ENCODE measurements at places on chromosomes 2 and 18.

DNA sequence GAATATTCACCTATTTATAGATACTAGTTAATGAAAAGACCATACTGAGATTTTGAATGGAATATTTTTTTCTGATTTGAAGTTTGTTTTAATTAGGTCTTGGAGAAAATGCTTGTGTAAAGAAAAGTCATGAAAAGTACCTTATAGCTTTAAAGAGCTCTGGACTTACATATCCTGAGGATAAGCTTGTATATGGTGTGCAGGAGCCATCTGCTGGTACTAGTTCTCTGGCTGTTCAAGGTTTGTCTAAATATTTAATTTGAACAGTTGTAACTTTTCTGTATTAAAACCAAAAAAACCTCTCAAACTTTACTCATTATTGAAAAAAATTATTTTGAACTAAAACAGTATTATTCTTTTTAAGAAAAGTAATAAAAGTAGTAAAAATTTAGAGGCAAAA, 50.1 kb downstream of the UBR3 start:
- no peak for DNase-seq

DNA sequence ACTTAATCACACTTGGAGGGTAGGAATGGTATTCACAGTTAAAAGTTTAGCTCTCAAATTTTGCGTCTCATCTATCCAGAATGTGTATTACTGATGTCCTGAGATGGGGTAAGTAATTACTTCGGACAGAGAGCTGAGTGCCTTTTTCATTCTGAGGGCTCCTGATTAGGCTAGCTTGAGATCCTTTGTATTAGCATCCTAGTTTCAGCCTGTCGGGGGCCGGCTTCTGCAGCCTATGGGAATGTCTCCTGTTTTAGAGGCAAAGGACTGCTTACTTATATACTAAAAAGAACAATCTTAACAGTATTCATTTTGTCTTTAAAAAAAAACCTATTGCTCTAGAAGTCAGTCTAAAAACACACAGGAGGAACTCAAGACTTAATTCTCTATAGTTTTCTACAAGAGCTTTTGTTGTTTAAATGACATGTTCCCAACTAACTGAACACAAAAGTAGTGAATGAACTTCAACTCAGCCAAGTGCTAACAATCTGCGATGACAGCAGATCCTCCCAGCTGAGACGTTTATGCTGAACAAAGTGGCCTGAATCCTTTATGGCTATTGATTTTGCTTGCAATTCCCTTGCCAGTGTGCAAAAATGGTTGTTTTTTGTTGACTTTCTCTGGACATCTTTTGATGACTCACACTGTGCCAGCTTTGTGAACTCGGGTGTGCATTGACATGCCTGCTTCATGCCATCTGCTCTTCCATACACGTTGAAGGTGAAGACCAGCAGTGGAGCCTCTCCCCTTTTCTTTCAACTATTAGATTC, 118.7 kb downstream of the LYPD6B start:
- DNase-seq = no peak

DNA sequence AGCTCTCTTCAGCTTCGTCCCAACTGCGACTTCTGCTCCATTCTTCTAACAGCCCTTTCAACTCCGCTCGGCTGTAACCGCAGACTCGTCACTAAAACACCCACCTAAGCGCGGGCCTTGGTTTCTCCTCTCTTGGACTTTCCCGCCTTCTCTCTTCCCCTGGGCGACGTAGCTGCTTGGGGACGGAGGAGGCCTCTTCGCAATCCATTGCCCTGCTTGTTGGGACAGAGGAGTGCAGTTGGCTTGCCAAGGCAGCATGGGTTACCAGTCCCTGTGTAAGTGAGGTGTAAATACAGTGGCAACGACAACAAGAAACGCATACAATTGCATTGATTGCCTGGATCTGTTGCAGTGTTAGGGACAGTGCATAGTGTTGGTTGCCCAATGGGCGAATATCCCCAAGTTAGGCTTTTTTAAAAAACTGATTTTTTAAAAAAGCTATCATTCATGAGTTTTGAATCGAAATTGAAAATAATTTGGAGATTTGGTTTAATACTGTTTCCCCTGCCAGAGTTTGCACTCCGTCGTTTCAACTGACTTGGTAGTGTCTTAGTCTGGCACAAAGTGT, 484 bp upstream of the DARS1 start:
- no peak for DNase-seq

GRCh38 chr18:75016025-75016717, 192.8 kb downstream of the PTGR3 start:
- no peak for DNase-seq

GRCh38 chr2:120737340-120738101, 1.9 kb downstream of the GLI2 start:
- no peak for DNase-seq

GRCh38 chr2:201973305-201973928, 60.2 kb upstream of the FZD7 start:
- DNase-seq = no peak

GRCh38 chr2:122531290-122532071, 776.0 kb downstream of the TSN start:
- DNase-seq = no peak

DNA sequence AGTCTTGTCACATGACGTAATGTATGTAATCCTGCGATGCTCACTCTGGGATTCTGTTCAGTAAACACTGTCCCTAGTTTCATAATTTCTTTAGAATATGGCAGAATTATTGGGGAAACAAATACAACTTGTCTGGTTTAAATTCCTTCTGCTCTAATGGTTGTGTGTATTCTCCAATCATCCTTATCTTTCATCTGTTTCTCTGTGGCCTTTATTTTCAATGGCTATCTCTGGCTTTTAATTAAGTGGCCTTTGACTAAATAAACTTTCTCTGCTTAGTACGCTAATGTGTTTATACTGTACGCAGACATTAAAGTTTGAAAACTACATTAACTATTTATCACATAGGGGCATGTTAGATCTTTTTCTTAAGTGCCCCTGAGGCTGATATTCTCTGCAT, 40.9 kb downstream of the CDH7 start:
- DNase-seq = no peak

GRCh38 chr2:174485788-174486562, 854 bp downstream of the GPR155 start:
- DNase-seq = no peak

DNA sequence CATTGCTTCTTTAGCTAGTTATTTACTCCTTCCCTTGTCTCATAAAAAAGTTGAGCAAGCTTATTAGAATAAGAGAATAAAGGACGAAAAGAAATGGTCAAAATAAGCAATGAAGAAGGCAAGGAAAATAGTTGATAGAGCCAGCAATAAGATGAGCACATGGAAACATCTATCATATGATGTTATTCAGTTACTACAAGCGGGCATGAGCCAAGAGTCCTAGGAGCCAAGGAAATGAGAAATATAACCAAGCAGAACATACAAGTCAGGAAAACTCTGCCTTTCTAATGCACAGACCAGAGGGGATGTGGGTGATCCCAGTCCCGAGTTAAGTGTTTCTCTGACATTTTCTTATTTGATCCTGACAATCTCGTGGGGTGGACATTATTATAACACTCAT, 33.9 kb downstream of the INO80C start:
- DNase-seq = no peak

GRCh38 chr2:137467246-137467862, 496.9 kb upstream of the HNMT start:
- DNase-seq = peak; percentile 15

DNA sequence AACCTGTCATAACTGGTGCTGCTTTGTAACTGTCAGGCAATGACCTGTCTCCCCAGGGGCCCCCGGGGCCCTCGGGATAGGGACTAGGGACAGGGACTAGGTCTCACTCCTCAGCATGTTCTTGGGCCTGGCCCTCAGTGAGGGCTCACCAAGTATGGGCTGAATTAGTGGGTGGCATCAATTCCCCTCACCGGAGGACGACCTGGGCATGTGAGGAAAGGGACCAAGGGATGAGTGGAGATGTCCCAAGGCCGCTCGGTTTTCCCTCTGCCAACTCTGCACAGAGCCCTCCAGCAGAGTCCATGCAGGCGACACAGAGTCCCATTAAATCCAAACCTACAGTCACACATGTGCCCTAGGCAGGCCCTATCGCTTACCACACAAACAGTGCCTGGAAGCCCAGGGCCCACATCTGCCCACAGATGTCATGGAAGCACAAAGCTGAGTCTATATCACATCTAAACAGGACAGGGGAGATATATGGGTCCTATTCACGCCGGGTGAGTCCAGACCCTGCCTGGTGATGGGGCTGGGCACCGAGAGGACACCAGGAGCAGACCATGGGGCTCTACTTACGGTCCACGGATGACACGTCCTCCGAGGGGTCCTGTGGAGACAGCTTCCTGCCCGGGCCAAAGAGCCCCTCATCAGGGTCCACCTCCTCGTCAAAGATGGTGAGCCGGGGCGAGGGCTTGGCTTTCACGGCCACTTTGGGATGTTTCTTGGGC, 26.6 kb downstream of the HS1BP3 start:
- no peak for DNase-seq

GRCh38 chr2:2014251-2014771, 270.0 kb upstream of the PXDN start:
- peak; percentile 81 for DNase-seq

GRCh38 chr2:31318361-31319336, 84.7 kb downstream of the EHD3 start:
- DNase-seq = no peak

GRCh38 chr2:231312066-231312465, 83.4 kb upstream of the B3GNT7 start:
- no peak for DNase-seq

GRCh38 chr2:25897506-25897905, 19.2 kb upstream of the ASXL2 start:
- no peak for DNase-seq

DNA sequence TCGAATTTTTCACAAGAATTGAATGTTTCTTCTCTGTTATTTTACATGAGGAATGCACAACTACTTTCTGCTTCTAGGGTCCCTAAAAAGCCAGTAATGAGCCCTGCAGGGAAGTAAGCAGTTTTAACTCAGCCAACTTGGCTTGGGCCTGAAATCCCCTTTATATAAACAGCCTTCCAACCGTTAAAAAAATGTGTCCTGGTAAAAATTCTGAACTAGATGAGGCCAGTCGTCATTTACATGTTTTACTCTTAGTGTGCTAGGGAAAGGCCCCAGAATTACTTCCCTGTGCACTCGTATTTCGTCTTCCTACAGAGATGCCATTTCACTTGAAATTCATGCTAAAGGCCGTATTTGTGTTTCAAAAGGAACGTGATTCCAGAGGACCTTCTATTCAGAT, 42.4 kb upstream of the RPE start:
- DNase-seq = no peak

GRCh38 chr2:197965756-197966155, 161.4 kb downstream of the PLCL1 start:
- DNase-seq = no peak

GRCh38 chr2:155442755-155443372, 744.4 kb downstream of the KCNJ3 start:
- no peak for DNase-seq

- no peak for DNase-seq
These were observed 19.5 kb downstream of the BCL2 start for GRCh38 chr18:63299837-63300745.

GRCh38 chr18:9867071-9867594, 18.6 kb upstream of the TXNDC2 start:
- no peak for DNase-seq

- no peak for DNase-seq
These were observed 198.6 kb upstream of the EPAS1 start for GRCh38 chr2:46098621-46099062.

DNA sequence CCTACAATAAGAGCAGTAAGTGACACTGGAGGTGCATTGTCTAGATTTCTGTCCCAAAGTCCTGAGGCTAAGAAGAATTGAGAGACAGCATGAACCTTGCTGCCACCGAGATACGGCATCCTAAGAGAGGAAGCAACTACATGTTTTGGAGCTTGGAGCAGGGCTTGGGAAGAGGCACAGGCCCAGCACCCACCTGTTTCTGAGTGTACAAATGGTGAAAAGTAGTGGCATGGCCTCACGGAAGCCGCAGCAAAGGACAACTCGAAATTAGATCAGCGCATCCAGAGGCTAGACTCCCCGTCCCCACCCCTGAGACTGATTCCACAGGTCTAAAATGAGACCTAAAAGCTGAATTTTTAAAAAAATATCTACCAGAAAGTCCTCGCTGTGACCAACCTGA, 127.5 kb downstream of the PTGR3 start:
- no peak for DNase-seq

- DNase-seq = no peak
These were observed 207.2 kb downstream of the SLC8A1 start for GRCh38 chr2:40244675-40245074.

- no peak for DNase-seq
These were observed 118.9 kb downstream of the VWA3B start for GRCh38 chr2:98205889-98206288.

- DNase-seq = no peak
These were observed 64.2 kb downstream of the FARSB start for GRCh38 chr2:222591661-222592060.

DNA sequence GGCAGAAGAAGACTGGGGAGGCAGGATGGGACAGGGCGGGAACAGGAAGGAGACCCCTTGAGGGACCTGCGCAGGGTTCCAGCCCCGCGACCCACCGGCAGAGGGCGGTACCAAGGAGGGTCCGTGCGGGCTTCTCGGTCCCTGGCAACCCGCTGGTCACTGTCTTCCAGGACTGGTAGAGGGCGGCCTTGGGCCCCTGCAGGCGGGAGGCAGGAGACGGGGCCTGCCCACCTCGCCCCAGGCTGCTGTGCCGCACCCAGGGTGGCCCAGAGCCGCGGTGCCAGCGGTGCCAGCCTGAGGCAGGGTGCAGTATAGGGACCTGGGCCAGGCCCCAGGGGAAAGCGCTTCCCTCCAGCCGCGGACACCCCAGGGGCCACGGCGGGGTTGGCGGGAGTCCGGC, 34.5 kb downstream of the NEURL3 start:
- DNase-seq = peak; percentile 18

- no peak for DNase-seq
These were observed 884 bp upstream of the RAPH1 start for GRCh38 chr2:203535784-203536585.

DNA sequence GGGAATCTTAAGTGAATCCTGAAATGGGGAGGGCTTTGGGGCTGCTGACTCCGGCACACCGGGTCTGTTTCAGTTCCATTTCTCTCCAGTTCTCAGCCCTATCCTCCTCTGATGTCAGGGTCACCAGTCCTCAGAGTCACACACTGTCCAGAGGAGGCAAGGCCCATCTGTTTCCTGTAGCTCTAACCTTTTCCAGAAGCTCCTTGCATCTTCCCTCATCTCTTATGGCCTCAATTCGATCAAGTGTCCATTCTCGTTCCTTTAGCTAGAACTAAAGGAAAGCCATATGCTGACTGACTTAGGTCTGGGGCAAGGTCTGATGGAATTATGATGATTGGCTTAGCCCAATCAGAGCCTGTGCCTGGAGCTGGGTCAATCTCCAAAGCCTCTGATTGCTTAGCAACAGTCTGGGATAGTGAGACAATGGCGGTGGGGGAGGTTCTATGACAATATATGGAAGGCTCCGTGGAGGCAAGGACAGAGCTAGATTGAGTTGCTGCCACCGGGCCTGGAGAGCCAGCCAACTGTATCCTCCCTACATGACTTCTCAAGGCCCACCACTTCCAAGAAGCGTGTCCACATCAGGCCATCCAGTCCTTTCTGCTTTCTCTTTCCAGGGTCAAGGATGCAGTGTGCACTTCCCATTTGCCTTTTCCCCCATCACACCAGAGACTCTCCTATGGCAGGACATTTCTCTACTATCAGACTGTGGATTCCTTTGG, 5.2 kb downstream of the ANKRD53 start:
- no peak for DNase-seq

Measured in anterior cingulate cortex (tissue), 58 donors.